ENCODE measurements at places on chromosomes 12 and 14. TPM values are rescaled to one million over a fixed set of nuclear protein-coding genes. Genes with fewer than 3 reads are reported as not detected.

Gene CMA1
- 1.3 TPM for total RNA-seq

- peaks cover 1% of the 10 kb centered on the region for H3K27me3 ChIP-seq
- no peak for DNase-seq
- no peaks in the 10 kb centered on the region for H3K36me3 ChIP-seq
- H3K4me3 ChIP-seq, result no peak overlapping the region
Observed at GRCh38 chr14:74616996-74617700, 5.1 kb upstream of the LTBP2 start.

GRCh38 chr14:105205673-105206208 is 24.6 kb upstream of the NUDT14 start:
- H3K27me3 ChIP-seq, result peaks cover 8% of the 10 kb centered on the region
- no peak for DNase-seq
- no peak overlapping the region for H3K4me3 ChIP-seq
- H3K27ac ChIP-seq, result no peak overlapping the region
- peaks cover 5% of the 10 kb centered on the region for H3K4me1 ChIP-seq

Gene KLRC2
- total RNA-seq, result 0.50 TPM

- peak overlapping the region; percentile 99 for H3K27ac ChIP-seq
- peaks cover 4% of the 10 kb centered on the region for H3K4me1 ChIP-seq
- no peaks in the 10 kb centered on the region for H3K36me3 ChIP-seq
Observed at GRCh38 chr12:12717586-12718380, 615 bp downstream of the CDKN1B start.

DNA sequence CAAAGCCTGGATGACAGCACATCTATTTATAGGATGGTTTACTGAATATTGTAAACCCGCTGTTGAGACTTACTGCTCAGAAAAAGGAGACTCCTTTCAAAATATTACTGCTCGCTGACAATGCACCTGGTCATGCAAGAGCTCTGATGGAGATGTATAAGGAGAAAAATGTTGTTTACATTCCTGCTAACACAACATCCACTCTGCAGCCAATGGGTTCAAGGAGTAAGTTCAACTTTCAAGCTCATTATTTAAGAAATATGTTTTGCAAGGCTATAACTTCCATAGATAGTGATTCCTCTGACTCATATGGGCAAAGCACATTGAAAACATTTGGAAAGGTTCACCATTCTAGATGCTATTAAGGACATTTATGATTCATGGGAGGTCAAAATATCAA is 201.7 kb downstream of the SNAPC1 start:
- H3K4me1 ChIP-seq, result no peaks in the 10 kb centered on the region
- no peak for DNase-seq
- H3K36me3 ChIP-seq, result no peaks in the 10 kb centered on the region
- no peak overlapping the region for H3K4me3 ChIP-seq
- no peaks in the 10 kb centered on the region for H3K27me3 ChIP-seq
- no peak overlapping the region for H3K27ac ChIP-seq

- H3K27ac ChIP-seq, result no peak overlapping the region
- DNase-seq, result no peak
- H3K36me3 ChIP-seq, result no peaks in the 10 kb centered on the region
- no peaks in the 10 kb centered on the region for H3K27me3 ChIP-seq
- no peak overlapping the region for H3K4me3 ChIP-seq
Observed at GRCh38 chr14:22409006-22409405, 180.0 kb downstream of the DAD1 start.

DNA sequence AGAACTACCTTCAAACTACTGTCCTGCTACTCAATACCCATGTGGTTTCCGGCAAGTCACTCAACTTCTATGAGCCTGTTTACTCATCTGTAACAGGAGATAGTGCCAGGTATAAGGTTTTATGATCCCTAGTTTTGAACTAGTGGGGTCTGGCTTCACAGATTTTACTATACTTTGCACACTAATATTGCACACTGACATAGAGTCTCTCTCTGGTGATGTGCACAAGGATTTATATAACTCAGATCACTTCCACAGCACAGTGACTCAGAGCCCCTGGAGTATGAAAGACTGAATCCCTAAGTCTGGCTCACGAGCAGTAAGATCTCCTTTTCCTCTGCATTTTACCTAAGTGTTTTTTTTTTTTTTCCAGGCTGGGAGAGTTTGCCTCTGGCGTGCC is 69.7 kb upstream of the SLC38A2 start:
- DNase-seq, result no peak
- H3K27ac ChIP-seq, result no peak overlapping the region
- no peak overlapping the region for H3K4me3 ChIP-seq
- no peaks in the 10 kb centered on the region for H3K36me3 ChIP-seq
- no peaks in the 10 kb centered on the region for H3K27me3 ChIP-seq
- H3K4me1 ChIP-seq, result no peaks in the 10 kb centered on the region

GRCh38 chr12:49728446-49728845 is 12.9 kb upstream of the TMBIM6 start:
- no peak overlapping the region for H3K27ac ChIP-seq
- DNase-seq, result no peak
- no peaks in the 10 kb centered on the region for H3K4me1 ChIP-seq
- no peaks in the 10 kb centered on the region for H3K27me3 ChIP-seq

Gene SMCO2
- total RNA-seq, result 0.21 TPM

- no peaks in the 10 kb centered on the region for H3K36me3 ChIP-seq
- no peak overlapping the region for H3K27ac ChIP-seq
- DNase-seq, result no peak
- H3K4me1 ChIP-seq, result peaks cover 8% of the 10 kb centered on the region
Observed at GRCh38 chr14:101628975-101629374, 67.7 kb downstream of the DIO3 start.

DNA sequence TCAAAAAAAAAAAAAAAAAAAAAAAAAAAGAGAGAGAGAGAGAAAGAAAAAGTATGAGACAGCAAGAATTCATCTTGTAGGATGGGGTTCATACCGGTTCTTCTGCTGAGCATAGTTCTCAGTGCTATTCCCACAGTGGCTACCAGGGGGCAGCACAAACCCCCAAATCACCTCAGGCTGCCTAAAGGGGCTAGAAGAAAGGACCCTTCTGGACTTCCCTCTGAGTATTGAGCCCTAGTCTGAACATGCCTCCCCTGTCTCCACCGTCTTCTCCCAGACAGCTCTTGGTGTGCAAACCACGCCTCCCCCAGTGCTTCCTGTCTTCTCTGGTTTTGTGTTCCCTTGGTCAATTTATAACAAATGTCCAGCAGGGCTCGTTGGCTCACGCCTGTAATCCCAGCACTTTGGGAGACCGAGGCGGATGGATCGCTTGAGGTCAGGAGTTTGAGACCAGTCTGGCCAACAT is 31.3 kb upstream of the SMUG1 start:
- H3K36me3 ChIP-seq, result no peaks in the 10 kb centered on the region
- no peak overlapping the region for H3K4me3 ChIP-seq
- peaks cover 31% of the 10 kb centered on the region for H3K27me3 ChIP-seq
- H3K4me1 ChIP-seq, result peaks cover 17% of the 10 kb centered on the region
- no peak overlapping the region for H3K27ac ChIP-seq
- DNase-seq, result peak; percentile 73

GRCh38 chr12:95088379-95088778 is 15.0 kb upstream of the NR2C1 start:
- H3K36me3 ChIP-seq, result no peaks in the 10 kb centered on the region
- H3K27ac ChIP-seq, result no peak overlapping the region
- peaks cover 3% of the 10 kb centered on the region for H3K4me1 ChIP-seq
- DNase-seq, result no peak
- H3K27me3 ChIP-seq, result no peaks in the 10 kb centered on the region

- H3K36me3 ChIP-seq, result no peaks in the 10 kb centered on the region
- no peaks in the 10 kb centered on the region for H3K4me1 ChIP-seq
- H3K27me3 ChIP-seq, result no peaks in the 10 kb centered on the region
Observed at GRCh38 chr12:46608431-46609272, 217.1 kb downstream of the SLC38A4 start.

- no peaks in the 10 kb centered on the region for H3K4me1 ChIP-seq
- H3K4me3 ChIP-seq, result no peak overlapping the region
- H3K36me3 ChIP-seq, result no peaks in the 10 kb centered on the region
- H3K27ac ChIP-seq, result no peak overlapping the region
- no peak for DNase-seq
Observed at GRCh38 chr14:34254031-34254430, 208.0 kb downstream of the SPTSSA start.

GRCh38 chr14:32761381-32761968 is 177.2 kb upstream of the NPAS3 start:
- H3K27ac ChIP-seq, result no peak overlapping the region
- H3K36me3 ChIP-seq, result no peaks in the 10 kb centered on the region
- no peaks in the 10 kb centered on the region for H3K27me3 ChIP-seq
- no peak for DNase-seq
- H3K4me3 ChIP-seq, result no peak overlapping the region

DNA sequence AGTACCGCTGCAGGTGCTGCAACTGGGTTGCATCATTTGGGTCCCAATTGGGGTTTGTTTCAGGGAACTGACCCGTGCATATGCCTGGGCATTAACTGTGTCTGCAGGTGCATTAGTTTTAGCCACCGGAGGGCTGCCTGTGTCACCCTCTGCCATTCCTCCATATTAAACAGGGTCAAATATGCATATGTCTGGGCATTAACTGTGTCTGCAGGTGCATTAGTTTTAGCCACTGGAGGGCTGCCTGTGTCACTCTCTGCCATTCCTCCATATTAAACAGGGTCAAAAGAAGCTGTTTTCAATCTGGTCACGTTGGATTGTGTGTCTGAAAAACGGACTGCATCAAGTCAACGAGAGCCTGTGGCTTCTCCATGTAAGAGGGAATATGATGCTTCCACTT is 1317.0 kb downstream of the TMEM121 start:
- no peaks in the 10 kb centered on the region for H3K27me3 ChIP-seq
- peaks cover 4% of the 10 kb centered on the region for H3K4me1 ChIP-seq
- peak overlapping the region; percentile 49 for H3K4me3 ChIP-seq
- no peak for DNase-seq

DNA sequence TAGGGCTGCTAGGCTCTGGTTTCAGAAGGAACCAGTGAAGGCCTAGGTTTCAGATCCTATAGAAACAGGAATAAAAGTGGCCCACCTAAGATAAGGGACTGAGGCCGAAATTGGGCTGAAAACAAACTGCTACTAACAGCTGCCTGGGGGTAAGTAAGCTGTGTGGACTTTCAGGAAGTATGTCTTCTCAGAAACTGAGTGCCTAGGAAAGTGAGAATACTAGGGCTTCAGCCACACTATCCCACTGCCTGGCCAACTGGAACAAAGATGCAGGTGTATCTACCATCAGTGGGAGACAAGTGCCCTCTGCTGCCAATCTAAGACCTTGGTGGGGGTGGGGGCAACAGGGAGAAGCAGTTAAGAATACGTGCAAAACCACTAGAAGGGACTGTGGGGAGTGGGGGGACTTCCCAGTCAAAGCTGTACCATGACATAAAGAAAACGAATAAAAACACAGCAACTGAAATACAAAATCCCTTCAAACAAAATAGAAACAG is 82.5 kb downstream of the MED13L start:
- no peak overlapping the region for H3K27ac ChIP-seq
- H3K36me3 ChIP-seq, result no peaks in the 10 kb centered on the region
- H3K4me3 ChIP-seq, result no peak overlapping the region
- peaks cover 8% of the 10 kb centered on the region for H3K4me1 ChIP-seq
- no peak for DNase-seq

Gene OTX2
- not detected for total RNA-seq

GRCh38 chr14:102215576-102216250 is 76.0 kb downstream of the WDR20 start:
- no peak for DNase-seq
- H3K36me3 ChIP-seq, result no peaks in the 10 kb centered on the region
- no peaks in the 10 kb centered on the region for H3K27me3 ChIP-seq
- H3K27ac ChIP-seq, result no peak overlapping the region

GRCh38 chr14:100045642-100046344 is 19.4 kb upstream of the EVL start:
- no peaks in the 10 kb centered on the region for H3K36me3 ChIP-seq
- no peak overlapping the region for H3K27ac ChIP-seq
- H3K27me3 ChIP-seq, result no peaks in the 10 kb centered on the region
- H3K4me3 ChIP-seq, result no peak overlapping the region
- no peaks in the 10 kb centered on the region for H3K4me1 ChIP-seq

GRCh38 chr14:96792003-96792402 is 5.2 kb upstream of the VRK1 start:
- no peak overlapping the region for H3K4me3 ChIP-seq
- no peaks in the 10 kb centered on the region for H3K27me3 ChIP-seq
- H3K4me1 ChIP-seq, result no peaks in the 10 kb centered on the region
- H3K36me3 ChIP-seq, result no peaks in the 10 kb centered on the region
- DNase-seq, result no peak

GRCh38 chr12:112018571-112019237 is 5.5 kb downstream of the ERP29 start:
- H3K27me3 ChIP-seq, result no peaks in the 10 kb centered on the region
- H3K4me1 ChIP-seq, result peaks cover 8% of the 10 kb centered on the region
- no peak for DNase-seq
- H3K36me3 ChIP-seq, result peaks cover 20% of the 10 kb centered on the region
- H3K4me3 ChIP-seq, result no peak overlapping the region

Gene ANG
- total RNA-seq, result 73.6 TPM

DNA sequence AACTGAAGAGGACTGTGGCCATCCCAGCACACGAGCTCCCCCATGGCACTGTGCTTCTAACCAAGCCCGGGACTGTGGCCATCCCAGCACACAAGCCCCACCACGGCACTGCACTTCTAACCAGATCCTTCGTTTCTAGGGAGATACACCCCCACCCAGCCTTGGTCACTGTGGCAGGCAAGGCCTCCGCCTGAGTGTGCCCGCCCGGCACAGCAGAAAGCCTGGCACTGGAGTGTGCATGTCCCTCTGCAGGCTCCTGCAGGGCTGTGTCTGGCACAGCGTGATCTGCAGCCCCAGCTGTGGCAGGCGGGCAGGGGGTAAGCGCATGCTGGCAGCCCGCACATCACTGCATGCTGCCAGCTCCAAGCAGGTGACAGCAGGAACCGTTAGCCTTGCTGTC is 49.8 kb downstream of the CCDC85C start:
- no peaks in the 10 kb centered on the region for H3K36me3 ChIP-seq
- H3K4me1 ChIP-seq, result no peaks in the 10 kb centered on the region
- no peak overlapping the region for H3K27ac ChIP-seq
- no peak for DNase-seq
- no peak overlapping the region for H3K4me3 ChIP-seq

- no peak overlapping the region for H3K4me3 ChIP-seq
- H3K36me3 ChIP-seq, result no peaks in the 10 kb centered on the region
- peak overlapping the region; percentile 86 for H3K27ac ChIP-seq
- no peak for DNase-seq
- peaks cover 4% of the 10 kb centered on the region for H3K4me1 ChIP-seq
Observed at GRCh38 chr12:50246197-50246865, 37.0 kb downstream of the LIMA1 start.

GRCh38 chr12:32603858-32604257 is 75.2 kb upstream of the DNM1L start:
- DNase-seq, result no peak
- H3K36me3 ChIP-seq, result peaks cover 4% of the 10 kb centered on the region
- H3K27me3 ChIP-seq, result no peaks in the 10 kb centered on the region
- H3K4me3 ChIP-seq, result no peak overlapping the region
- H3K27ac ChIP-seq, result no peak overlapping the region
- H3K4me1 ChIP-seq, result no peaks in the 10 kb centered on the region

- H3K27ac ChIP-seq, result no peak overlapping the region
- peaks cover 5% of the 10 kb centered on the region for H3K4me1 ChIP-seq
Observed at GRCh38 chr14:51862176-51862796, 1.9 kb downstream of the GNG2 start.
